Thoracic aorta (tissue), 2 donors: ENCODE measurements at places on chromosomes 4 and X.

DNA sequence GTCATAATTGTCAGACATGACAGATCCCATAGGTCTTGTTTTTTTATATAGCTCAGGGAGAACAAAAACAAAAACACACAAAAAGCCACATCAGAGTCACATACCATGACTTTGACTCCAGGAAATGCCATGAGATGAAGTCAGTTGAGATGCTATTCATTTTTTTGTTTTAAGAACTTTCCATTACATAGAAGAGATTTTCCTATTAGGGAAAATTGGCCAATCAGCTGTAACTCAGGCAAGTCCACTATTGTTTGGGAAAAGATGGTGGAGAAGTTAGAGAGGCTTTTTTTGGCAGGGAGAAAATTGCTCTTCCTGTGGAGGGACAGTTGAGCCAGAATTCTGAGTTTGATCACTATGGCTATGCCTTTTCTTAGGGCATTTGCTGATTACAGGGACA lies 72.6 kb downstream of the SMARCA5 start:
- H3K27ac ChIP-seq = peak overlapping the region; percentile 61
- no peaks in the 10 kb centered on the region for H3K27me3 ChIP-seq
- no peak for DNase-seq
- H3K4me3 ChIP-seq = no peak overlapping the region

DNA sequence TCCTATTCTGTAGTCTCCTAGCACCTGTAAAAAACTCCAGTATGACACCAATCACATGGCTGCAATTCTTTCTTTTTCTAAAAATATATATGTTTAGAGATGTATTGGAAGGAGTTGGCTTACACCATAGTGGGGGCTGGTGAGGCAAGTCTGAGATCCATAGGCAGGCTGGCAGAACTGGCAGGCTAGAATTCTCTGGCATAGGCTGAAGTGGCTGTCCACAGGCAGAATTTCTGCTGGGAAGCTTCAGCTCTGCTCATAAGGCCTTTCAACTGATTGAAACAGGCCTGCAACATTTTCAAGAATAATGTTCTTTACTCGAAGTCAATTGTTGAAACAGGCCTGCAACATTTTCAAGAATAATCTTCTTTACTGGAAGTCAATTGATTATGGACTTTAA lies 37.0 kb downstream of the FGF2 start:
- no peak for DNase-seq
- H3K36me3 ChIP-seq = no peaks in the 10 kb centered on the region
- peaks cover 12% of the 10 kb centered on the region for H3K4me1 ChIP-seq
- H3K4me3 ChIP-seq = no peak overlapping the region

DNA sequence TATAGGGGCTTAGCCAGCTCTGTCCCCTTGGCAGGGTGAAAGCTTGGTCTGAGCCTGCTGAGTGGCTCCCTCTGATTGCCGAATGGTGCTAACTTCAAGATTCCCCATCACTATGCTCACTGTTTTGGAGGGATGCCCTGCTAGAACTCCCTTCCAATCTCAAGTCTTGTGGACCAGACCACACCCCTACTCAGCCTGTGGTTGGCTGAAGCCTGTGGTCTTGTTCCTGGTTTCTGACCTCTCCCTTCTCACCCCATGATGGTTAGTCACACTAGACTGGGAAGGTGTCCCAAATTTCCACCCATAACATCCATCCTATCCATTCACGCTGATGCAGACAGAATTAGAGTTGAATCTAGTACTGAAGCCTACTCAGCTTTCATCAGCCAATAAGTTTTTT lies 184.7 kb upstream of the NDP start:
- no peaks in the 10 kb centered on the region for H3K36me3 ChIP-seq
- no peak overlapping the region for H3K4me3 ChIP-seq
- peak; percentile 1 for DNase-seq
- no peaks in the 10 kb centered on the region for H3K4me1 ChIP-seq

GRCh38 chr4:26213317-26213716 lies 107.5 kb upstream of the RBPJ start:
- no peak overlapping the region for H3K4me3 ChIP-seq
- DNase-seq = no peak
- H3K36me3 ChIP-seq = no peaks in the 10 kb centered on the region
- H3K4me1 ChIP-seq = no peaks in the 10 kb centered on the region
- H3K27ac ChIP-seq = no peak overlapping the region

- DNase-seq = no peak
- H3K27ac ChIP-seq = no peak overlapping the region
- H3K27me3 ChIP-seq = no peaks in the 10 kb centered on the region
Observed at GRCh38 chr4:165785337-165785736, 87.7 kb upstream of the TLL1 start.

- H3K4me1 ChIP-seq = peaks cover 13% of the 10 kb centered on the region
- no peak for DNase-seq
- H3K27ac ChIP-seq = no peak overlapping the region
- peaks cover 21% of the 10 kb centered on the region for H3K27me3 ChIP-seq
Observed at GRCh38 chr4:4858527-4859324, 739 bp upstream of the MSX1 start.

DNA sequence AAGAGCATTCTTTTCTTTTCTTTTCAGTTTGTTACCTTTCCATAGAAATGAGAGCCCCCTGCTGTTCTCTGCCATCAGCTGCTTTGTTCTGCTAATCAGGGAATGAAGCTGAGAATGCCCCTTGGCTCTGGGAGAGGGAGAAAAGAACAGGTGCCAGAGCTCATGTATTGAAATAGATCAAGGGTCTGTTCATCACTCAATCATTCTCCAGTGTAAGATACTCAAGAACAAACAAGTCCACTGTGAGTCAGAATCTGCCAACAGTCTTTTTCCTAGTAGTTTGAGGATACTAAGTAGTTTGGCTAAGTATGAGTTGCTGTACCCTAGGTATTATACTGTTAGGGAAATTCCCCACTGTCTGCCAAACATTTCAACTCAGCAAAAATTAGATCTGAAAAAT lies 144.3 kb downstream of the RTL3 start:
- H3K4me1 ChIP-seq = peaks cover 10% of the 10 kb centered on the region
- no peaks in the 10 kb centered on the region for H3K36me3 ChIP-seq
- peak overlapping the region; percentile 47 for H3K27ac ChIP-seq
- DNase-seq = no peak
- no peaks in the 10 kb centered on the region for H3K27me3 ChIP-seq

- peak overlapping the region; percentile 54 for H3K4me3 ChIP-seq
- H3K4me1 ChIP-seq = peaks cover 72% of the 10 kb centered on the region
- H3K36me3 ChIP-seq = no peaks in the 10 kb centered on the region
- H3K27ac ChIP-seq = peak overlapping the region; percentile 80
- H3K27me3 ChIP-seq = no peaks in the 10 kb centered on the region
- no peak for DNase-seq
Observed at GRCh38 chr4:41472081-41472480, 65.9 kb upstream of the LIMCH1 start.

- H3K36me3 ChIP-seq = no peaks in the 10 kb centered on the region
- H3K27me3 ChIP-seq = no peaks in the 10 kb centered on the region
- H3K4me1 ChIP-seq = no peaks in the 10 kb centered on the region
- H3K4me3 ChIP-seq = no peak overlapping the region
- no peak overlapping the region for H3K27ac ChIP-seq
Observed at GRCh38 chrX:45903781-45904201, 641.4 kb downstream of the ZNF674 start.

DNA sequence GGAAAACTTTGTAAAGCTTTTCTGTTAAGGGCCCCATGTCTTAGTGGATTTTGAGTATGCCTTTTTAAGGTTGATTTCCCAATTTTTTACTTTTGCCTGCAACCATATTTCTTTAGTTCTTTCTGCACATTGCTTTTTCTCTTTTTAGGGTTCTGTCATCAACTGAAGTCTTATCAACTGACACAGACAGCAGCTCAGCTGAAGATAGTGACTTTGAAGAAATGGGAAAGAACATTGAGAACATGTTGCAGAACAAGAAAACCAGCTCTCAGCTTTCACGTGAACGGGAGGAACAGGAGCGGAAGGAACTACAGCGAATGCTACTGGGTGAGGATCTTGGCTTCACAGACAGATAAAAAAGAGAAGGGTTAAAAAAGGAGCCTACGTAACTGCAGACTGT lies 27.8 kb downstream of the TAF1 start:
- H3K4me1 ChIP-seq = no peaks in the 10 kb centered on the region
- no peak overlapping the region for H3K27ac ChIP-seq
- no peaks in the 10 kb centered on the region for H3K27me3 ChIP-seq
- peaks cover 43% of the 10 kb centered on the region for H3K36me3 ChIP-seq
- no peak for DNase-seq

- H3K4me3 ChIP-seq = no peak overlapping the region
- no peaks in the 10 kb centered on the region for H3K36me3 ChIP-seq
- H3K4me1 ChIP-seq = peaks cover 2% of the 10 kb centered on the region
- DNase-seq = no peak
- no peak overlapping the region for H3K27ac ChIP-seq
Observed at GRCh38 chrX:53438174-53438831, 4.1 kb upstream of the HSD17B10 start.

GRCh38 chr4:24970191-24970590 lies 57.3 kb upstream of the CCDC149 start:
- H3K36me3 ChIP-seq = no peaks in the 10 kb centered on the region
- H3K27me3 ChIP-seq = no peaks in the 10 kb centered on the region
- H3K4me1 ChIP-seq = no peaks in the 10 kb centered on the region
- DNase-seq = no peak
- no peak overlapping the region for H3K4me3 ChIP-seq
- H3K27ac ChIP-seq = no peak overlapping the region

- H3K27me3 ChIP-seq = no peaks in the 10 kb centered on the region
- no peak for DNase-seq
- no peak overlapping the region for H3K4me3 ChIP-seq
- no peak overlapping the region for H3K27ac ChIP-seq
- no peaks in the 10 kb centered on the region for H3K36me3 ChIP-seq
Observed at GRCh38 chr4:10011885-10012284, 9.4 kb downstream of the SLC2A9 start.

DNA sequence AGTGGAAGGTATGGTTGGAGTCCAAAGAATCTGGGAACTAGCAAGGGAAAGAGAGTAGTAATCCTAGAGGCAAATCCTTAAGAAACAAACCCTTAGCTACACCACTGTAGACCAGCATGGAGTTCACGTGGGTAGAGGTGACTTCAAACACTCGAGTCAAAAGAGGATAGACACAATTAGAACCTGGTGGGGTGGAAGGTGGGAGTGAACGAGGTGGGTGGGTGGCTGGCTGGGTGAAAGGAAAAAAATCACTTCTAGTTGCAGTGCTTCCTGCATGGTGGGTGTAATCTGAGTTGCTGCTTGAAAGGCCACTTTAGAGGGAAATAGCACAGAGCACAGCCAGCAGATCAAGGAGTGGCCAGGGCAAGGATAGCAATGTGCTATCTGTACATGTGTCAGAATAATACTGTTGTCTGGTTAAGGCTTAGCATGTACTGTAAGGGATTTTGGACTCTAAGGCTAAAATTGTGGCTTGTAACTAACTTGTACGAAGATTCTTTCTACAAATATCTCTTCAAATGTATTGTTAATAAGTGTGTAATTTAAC lies 356.2 kb downstream of the GRIA2 start:
- no peak overlapping the region for H3K27ac ChIP-seq
- H3K4me3 ChIP-seq = no peak overlapping the region
- no peaks in the 10 kb centered on the region for H3K4me1 ChIP-seq
- DNase-seq = no peak
- no peaks in the 10 kb centered on the region for H3K27me3 ChIP-seq

DNA sequence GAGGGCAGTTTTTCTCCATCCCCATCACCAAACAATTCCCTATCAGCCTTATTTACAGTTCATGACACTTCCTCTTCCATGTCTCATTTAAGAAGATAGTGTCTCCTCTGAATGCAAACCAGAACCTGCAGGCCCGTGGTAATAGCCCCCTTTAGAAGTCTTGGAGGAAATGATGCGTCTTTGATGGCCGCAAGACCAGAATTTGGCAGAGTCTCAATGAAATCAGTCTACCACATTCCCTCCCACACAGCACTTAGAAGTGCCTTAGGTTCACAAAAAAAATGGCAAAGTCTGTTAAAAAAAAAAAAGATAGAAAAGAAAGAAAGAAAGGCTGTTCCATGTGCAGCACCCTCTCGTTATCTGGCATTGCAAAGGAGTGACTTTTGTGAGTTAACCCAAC lies 2.1 kb upstream of the KDR start:
- H3K36me3 ChIP-seq = no peaks in the 10 kb centered on the region
- DNase-seq = no peak
- peaks cover 3% of the 10 kb centered on the region for H3K27me3 ChIP-seq
- H3K4me1 ChIP-seq = peaks cover 15% of the 10 kb centered on the region
- no peak overlapping the region for H3K4me3 ChIP-seq
- H3K27ac ChIP-seq = no peak overlapping the region

GRCh38 chr4:74624351-74625151 lies 169.8 kb downstream of the BTC start:
- H3K4me3 ChIP-seq = no peak overlapping the region
- H3K36me3 ChIP-seq = no peaks in the 10 kb centered on the region
- no peak for DNase-seq
- no peak overlapping the region for H3K27ac ChIP-seq
- H3K27me3 ChIP-seq = no peaks in the 10 kb centered on the region
- peaks cover 9% of the 10 kb centered on the region for H3K4me1 ChIP-seq

DNA sequence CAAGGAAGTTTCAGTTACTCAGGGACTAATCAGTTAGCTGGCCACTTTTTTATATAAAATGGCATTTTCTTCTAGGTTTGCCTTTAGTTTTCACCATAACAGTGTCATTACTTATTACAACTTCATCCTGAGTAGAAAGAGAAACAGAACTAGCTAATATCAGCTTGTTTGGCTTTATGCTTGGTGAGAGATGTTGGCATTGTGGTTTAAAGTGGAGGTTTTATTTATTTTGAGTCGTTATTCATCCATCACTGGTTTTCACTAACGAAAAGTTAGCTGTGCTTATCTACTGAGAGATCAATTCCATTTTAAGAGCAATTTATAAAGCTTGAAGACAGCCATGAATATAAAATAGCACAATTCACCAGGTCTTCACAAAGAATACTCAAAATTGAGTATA lies 714.5 kb downstream of the GRID2 start:
- no peaks in the 10 kb centered on the region for H3K4me1 ChIP-seq
- no peak for DNase-seq
- no peak overlapping the region for H3K4me3 ChIP-seq
- H3K27me3 ChIP-seq = no peaks in the 10 kb centered on the region
- no peaks in the 10 kb centered on the region for H3K36me3 ChIP-seq

DNA sequence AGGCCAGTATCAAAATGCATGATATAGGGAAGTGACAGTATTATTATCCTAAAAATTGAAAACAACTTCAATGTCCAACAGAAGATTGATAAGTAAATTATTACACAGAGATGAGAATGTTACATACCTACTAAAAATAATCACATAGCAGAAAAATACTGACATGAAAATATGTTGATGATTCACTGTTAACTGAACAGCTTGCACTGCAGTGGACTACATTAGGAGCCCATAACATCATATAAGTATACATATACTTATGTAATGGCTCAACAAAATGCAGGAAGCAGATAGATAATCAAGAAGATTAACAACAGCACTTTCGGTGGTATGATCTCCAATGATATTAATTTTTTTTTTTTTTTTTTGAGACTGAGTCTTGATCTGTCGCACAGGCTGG lies 7.1 kb downstream of the CLOCK start:
- DNase-seq = no peak
- no peaks in the 10 kb centered on the region for H3K27me3 ChIP-seq
- H3K36me3 ChIP-seq = no peaks in the 10 kb centered on the region
- H3K27ac ChIP-seq = no peak overlapping the region
- no peak overlapping the region for H3K4me3 ChIP-seq
